ENCODE measurements at places on chromosomes 6 and 20.
A peak's percentile ranks its signal among the peaks of the same experiment; 100 is the strongest.

GRCh38 chr20:43895235-43895634 is 19.4 kb upstream of the TOX2 start:
- no peak for DNase-seq

- no peak for DNase-seq
These were observed 241.6 kb upstream of the RUNX2 start for GRCh38 chr6:45086360-45087084.

- DNase-seq: peak; percentile 53
These were observed 166.6 kb upstream of the MARCKS start for GRCh38 chr6:113690281-113691259.

DNA sequence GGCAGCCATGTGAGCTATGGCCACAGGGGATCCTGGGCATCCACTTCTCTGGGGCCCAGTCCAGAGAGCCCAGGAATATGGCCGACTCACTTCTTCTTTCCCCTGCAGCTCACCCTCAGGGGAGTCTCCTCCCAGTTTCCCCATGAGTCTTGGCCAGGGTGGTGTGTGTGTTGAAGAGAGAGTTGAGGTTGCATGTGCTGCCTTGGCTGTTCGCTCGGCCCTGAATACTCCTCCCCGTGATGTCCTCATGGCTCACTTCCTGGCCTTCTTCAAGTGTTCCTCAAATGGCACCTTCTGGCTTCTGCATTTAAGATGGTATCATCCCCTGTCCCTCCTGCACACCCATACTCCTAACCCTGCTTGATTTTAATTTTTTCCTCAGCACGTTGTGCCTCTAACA is 3.2 kb upstream of the TREML1 start:
- peak; percentile 86 for DNase-seq

GRCh38 chr6:4225161-4225872 is 89.9 kb upstream of the ECI2 start:
- peak; percentile 2 for DNase-seq

DNA sequence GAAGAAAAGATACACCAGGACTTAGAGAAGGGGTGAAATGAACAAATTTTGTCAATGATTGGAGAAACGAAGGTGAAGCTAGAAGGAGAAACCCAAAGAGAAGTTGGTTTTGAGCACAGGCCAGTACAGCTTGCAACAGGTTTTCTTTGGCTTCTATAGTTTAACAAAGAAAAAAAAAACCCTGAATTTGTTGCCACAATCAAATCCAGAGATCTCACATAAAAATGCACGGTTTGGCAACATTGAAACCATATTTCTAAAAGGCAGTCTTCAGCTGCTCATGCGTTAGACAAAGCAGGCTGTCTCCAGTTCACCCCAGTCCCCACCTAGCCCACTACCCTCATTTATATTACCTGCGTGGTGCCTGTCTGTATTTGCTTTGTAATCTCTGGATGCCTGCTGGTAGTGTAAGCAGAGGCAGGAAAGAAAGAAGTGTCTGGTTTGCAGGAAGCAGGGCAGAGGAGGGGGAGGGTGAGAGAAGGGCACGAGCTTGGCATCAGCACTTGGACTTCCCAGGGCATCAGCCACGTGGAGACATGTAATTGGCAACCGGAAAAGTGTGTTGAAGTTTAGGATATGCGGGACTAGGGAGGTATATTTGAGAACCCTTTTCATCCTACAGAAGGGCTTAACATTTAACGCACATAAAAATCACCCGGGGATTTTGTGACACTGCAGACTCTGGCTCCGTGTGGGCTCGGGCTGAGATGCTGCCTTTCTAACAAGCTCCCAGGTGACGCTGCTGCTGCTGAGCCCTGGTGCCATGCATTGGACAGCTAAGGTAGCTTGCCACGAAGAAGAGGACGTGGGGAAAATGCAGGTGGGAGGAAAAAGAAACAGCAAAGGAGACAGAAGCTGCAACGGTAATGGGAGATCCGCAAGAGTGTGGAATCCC is 14.4 kb downstream of the PFDN4 start:
- DNase-seq: peak; percentile 19

- no peak for DNase-seq
These were observed 74.8 kb downstream of the IYD start for GRCh38 chr6:150443621-150444020.

GRCh38 chr6:156068881-156069280 is 613.2 kb upstream of the NOX3 start:
- DNase-seq: peak; percentile 9

DNA sequence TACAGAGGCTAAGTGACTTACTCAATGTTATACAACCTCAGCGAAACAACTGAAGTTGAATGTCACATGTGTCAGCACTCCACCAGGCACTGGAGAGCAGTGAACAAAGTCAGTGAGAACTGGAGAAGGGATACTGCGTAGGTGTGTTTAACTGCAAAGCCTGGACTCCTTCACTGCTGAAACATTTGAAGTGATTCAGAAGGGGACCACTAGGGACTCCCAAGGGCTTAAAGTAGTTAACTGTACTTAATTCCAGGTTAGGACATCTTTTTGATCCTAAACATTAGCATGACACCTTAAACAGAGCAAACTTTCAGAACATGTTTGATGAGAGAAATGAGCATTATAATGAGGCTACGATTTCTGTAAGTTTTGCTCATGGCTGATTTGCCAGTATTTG is 45.0 kb upstream of the ZBTB24 start:
- DNase-seq: no peak

GRCh38 chr6:119390247-119390793 is 40.8 kb upstream of the MAN1A1 start:
- no peak for DNase-seq

GRCh38 chr6:537114-537513 is 119.8 kb downstream of the HUS1B start:
- no peak for DNase-seq

- DNase-seq: no peak
These were observed 28.6 kb downstream of the AKAP7 start for GRCh38 chr6:131163886-131164285.

GRCh38 chr20:20375862-20376261 is 8.0 kb downstream of the INSM1 start:
- DNase-seq: no peak

DNA sequence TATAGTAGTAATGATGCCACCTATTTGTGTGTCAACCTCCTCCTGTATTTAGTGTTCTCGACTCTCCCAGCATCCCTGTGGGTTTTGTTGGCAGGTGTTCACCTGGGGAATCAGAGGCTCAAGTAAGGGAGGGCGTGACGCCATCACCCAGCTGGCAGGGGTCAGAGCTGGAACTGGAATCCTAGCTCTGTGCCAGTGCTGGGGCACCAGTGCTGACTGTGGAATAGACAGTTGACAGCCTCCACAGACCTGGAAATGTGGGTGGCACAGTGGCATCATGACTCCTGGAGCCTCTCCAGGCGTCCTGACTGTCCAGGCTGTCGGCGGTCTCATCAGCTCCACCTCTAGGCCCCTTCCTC is 102.8 kb downstream of the SYCP2 start:
- no peak for DNase-seq

GRCh38 chr20:14824996-14825395 is 487.6 kb upstream of the FLRT3 start:
- DNase-seq: no peak

DNA sequence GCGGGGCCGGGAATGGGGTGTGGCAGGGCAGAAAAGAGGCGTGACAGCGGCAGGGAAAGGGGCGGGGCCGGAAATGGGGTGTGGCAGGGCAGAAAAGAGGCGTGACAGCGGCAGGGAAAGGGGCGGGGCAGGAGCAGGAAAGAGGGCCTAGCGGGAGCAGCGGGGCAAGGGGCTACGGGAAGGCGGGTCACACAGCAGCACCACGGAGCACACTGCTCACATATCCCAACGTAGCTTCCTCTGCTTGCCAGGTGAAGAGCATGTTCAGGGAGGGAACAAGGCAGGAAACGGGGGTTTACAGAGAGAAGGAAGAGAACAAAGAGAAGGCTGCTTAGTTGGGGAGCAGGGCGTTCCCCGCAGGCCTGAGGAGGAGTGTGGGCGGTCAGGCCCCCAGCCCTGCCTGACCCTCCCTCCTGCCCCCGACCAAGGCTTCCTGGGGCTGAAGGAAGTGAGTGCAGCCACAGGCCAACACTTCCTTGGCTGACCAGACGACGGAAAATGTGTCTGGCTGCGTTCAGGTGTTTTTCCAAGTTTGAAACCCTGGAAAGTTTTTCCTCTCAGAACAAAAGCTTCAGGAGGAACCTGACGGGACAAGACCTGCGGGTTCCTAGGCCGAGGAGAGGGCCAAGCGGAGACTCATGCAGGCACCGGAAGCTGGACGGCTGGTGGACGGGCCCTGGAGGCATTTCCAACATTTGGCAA is 13.8 kb downstream of the UCKL1 start:
- DNase-seq: peak; percentile 58

GRCh38 chr20:51092338-51092737 is 69.4 kb upstream of the KCNG1 start:
- DNase-seq: no peak

GRCh38 chr6:46137387-46137786 is 7.6 kb downstream of the ENPP4 start:
- no peak for DNase-seq

GRCh38 chr20:45918779-45919537 is 7.0 kb upstream of the PLTP start:
- DNase-seq: no peak

- no peak for DNase-seq
These were observed 1145.2 kb upstream of the GJE1 start for GRCh38 chr6:140987364-140988155.

- DNase-seq: no peak
These were observed 246.5 kb downstream of the RIMS1 start for GRCh38 chr6:72132851-72133250.

GRCh38 chr6:4402477-4402976 is 267.2 kb upstream of the ECI2 start:
- DNase-seq: peak; percentile 32

- no peak for DNase-seq
These were observed 20.3 kb downstream of the KIZ start for GRCh38 chr20:21146215-21146614.
